CD4-positive, alpha-beta T cell treated with Interleukin-17A for 1 hour (primary cell): ENCODE measurements at places on chromosomes 13 and 19.
A peak's percentile ranks its signal among the peaks of the same experiment; 100 is the strongest.

- no peak for DNase-seq
Observed at GRCh38 chr13:68081061-68081460, 850.9 kb upstream of the PCDH9 start.

- DNase-seq = no peak
Observed at GRCh38 chr13:76994281-76994680, 2.4 kb downstream of the CLN5 start.

DNA sequence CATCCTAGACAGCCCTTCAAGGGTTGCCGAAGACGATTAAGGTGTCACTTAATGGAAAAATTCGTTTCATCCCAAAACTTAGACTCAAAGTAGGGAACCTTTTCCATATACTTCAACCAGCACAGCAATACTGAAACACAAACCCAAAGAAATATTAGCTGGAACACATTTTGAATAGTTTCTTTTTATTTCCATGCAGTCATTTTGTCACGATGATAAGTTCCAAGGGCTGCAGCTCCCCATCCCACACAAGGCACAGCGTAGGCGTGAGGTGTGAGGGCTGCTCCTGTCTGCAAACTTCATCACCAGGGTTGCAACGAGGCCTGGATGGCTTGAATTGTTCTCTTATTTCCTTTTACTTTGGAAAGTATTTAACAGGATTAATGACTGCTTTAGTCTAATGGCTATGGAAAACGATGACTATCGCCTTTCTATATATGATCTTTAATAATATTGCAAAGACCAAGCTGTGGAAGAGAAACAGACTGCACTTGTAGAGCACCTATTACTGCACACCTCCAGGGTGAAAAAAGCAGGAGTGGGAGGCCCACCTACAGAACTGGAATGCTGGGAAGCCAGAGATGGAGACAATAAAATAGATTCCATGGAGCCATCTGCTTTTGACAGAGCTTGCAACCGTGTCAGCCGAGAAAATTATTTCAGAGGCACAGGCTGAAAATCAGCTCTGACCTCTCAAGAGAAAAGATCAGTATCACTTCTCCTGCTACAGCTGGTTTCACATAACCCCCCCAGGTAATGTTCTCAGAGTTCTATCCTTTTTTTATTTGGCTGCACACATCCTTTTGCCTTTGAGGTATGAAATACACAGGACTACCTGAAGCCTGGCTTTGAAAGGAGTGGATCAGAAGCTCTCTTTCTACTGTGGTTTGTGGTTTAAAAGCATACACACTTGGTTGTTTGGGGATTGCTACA is 274.5 kb upstream of the NBEA start:
- DNase-seq = no peak

DNA sequence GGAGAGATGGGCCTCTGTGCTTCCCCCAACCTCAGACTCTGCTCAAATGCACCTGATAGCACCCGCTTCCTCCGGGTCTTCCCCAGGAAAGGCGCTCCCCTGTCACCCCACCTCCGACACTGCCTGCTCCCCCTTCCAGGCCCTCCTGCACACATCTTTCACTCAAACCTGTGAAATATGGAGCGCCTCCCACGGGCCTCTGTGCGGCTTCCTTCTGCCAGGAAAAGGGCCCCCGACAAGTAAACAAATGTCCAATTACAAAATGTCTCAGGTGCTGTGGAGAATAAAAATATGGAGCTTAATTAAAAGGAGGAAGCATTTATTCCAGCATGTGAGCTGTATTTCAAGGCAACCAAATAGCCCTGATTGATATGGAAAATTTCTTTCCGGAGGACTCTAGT is 15.6 kb upstream of the CCNE1 start:
- DNase-seq = no peak

DNA sequence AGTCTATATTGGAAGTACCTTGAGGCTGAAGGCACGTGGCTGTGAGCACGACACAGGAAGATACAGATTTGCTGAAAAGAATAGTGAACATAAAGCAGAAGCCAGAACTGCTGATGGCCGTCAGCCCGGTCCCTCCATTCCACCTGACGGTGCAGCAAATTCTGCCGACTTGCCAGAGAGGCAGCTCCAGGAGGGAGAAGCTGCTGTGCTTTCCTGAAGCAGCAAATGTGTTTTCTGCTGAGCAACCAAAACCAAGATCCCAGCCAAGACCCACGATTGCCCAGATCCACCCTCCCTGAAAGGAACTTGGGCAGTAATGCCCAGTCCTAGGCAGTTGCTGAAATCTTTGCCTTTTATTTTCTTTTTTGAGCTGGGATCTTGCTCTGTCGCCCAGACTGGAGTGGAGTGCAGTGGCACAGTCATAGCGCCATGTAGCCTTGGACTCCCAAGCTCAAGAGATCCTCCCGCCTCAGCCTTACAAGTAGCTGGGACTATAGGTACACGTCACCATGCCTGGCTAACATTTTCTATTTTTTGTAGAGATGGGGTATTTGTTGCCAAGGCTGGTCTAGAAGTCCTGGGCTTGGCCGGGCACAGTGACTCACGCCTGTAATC is 7.0 kb upstream of the RCN3 start:
- no peak for DNase-seq

DNA sequence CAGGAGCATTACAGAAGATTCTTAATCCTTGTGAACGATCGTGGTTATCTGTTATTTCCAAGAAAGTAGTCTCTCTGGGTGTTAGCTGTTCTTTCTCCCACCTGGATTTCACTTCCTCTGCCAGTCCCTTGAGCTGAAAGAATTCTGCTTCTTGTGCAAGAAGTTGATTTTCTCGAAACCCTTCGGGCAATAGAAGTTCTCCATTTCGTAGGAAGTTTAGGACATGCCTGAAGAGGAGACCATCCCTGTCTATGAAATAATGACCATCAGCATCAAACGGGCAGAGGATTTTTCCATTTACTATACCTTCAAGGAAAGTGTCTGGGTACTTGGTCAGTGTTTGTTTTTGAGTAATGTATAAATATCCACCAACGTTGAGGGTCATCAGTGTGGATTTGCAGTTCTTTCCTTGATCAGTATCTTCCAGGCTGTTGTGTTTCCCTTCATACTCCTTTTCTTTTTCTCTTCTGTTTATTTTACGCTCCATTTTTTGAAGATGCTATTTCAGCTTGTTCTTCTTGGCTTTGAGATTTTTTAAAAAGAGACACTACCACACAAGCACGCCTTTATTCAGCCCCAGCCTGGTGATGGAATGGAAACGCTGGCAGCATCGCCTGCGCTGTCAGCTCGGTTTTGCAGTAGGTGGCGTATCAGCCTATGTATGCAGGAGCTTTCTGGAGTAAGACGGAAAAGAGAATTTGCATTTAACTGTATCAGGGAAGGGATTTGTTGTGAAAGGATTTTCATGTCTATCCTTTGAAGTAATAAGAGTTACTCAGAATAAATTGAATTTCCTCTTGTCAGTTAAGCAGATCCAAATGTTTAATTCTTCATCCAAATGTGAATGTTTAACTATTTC is 6.5 kb downstream of the KCTD4 start:
- no peak for DNase-seq

- no peak for DNase-seq
Observed at GRCh38 chr13:80572923-80573316, 232.0 kb upstream of the SPRY2 start.

DNA sequence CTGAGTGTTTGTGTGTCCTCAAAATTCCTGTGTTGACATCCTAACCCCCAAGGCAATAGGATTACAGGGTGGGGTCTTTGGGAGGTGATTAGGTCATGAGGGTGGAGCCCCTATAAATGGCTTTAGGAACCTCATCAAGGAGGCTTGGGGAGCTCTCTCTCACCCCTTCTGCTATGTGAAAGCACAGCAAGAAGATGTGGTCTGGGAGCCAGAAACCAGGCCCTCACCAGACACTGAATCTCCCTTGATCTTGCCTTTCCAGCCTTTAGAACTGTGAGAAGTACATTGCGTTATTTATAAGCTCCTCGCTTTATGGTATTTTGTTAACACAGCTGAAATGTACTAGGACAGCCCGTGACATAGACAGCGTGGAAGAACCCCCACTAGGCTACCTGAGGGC is 712.0 kb upstream of the SGCG start:
- no peak for DNase-seq

DNA sequence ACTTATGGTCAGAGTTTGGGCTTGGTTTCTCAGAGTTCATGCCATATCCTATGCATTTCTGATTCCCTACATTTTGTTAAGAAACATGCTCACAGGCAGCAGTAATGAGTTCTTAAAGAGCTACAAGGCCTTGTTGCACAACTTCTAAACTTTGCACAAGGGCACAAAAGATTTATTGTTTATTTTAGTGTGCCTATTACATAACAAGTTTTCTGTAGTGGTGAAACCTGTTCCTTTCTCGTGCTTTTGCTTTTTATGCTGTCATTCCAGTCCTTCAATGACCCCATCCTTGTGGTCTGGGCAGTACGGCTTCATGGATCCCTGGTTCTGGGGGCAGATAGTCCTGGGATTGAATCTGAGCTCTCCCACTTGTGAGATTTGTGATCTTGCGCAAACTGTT is 17.8 kb downstream of the ZNF507 start:
- DNase-seq = no peak

- DNase-seq = peak; percentile 82
Observed at GRCh38 chr19:12847159-12848139, 9.1 kb downstream of the MAST1 start.

DNA sequence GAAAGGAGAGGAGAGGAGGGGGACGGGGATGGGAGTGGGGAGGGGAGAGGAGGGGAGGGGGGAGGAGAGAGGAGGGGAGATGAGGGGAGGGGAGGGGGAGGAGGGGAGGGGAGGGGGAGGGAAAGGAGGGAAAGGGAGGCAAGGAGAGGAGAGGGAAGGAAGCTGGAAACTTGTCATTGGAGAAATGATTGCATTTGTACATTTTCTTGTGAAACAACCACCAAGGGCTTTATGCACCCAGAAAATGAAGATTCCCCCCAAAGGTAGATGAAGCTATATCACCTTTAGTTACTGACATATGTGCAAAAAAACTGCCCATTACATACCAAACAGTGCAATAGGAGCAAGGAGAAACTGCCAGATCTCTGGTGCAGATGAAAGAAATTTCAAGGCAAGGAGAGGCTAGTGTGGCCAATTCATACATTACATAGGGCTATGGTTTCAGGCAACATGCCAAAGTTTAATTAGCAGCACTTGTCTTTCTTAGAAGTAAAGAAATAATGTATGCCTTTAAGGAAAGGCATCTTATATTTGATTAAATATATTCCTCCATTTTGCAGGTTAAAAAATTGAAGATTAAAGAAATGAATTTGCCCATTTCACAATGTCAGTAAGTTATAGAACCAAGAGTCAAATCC is 49.5 kb upstream of the STK24 start:
- no peak for DNase-seq

- no peak for DNase-seq
Observed at GRCh38 chr19:28309070-28309469, 903.9 kb downstream of the UQCRFS1 start.

- DNase-seq = no peak
Observed at GRCh38 chr13:38542601-38543000, 144.3 kb upstream of the FREM2 start.

DNA sequence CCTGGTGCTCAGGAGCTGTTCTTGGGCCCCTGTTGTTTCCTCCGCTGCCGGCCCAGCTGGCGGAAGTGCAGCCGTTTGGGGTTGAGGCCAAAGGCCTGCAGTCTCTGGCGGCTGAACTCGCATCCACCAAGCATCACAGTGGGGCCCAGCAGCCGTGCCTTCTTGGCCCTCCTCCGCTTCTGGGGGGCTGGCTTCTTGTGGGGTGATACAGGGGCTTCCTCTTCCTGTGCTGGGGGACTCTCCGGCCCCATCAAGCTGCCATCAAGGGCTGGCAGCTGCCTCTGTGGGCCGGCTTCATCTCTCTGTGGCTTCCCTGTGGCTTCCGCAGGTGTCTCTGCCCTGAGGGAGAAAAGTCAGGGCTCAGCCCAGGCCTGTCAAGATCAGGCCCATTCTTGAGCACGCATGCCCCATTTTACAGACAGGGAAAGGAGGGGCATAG is 10.3 kb downstream of the ATG4D start:
- DNase-seq = peak; percentile 82

GRCh38 chr19:45130888-45131615 is 29.7 kb downstream of the NKPD1 start:
- no peak for DNase-seq

DNA sequence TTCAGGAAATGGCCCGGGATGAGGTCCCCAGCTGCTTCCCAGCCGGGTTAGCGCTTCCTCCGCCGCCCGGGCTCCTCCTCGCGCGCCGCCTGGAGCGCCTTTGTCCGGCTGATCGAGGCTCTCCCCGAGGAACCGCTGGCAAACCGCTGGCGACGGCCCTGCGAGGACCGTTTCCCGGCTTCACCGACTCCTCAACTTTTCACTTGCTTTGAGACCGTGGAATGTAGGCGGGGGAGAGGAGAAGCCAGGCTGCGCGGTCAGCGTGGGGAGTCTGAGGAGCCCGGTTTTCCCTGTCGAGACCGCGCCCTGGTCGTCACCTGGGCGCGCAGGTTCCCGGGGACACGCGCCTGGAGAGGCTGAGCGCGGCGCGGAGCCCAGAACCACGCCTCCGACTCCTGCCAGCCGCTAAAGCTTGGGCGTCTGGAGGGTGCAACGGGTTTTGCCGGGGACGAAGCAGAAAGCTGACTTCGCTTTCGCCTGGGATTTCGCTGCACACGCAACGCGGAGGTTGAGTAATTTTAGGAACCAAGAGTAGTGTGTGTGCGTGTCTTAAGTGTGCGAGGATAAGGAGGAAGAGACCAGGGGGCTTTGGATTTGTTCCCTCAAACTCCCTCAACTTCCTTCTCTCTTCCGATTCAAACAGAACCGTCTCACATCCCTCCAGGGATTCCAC is 7.3 kb upstream of the DGKH start:
- DNase-seq = peak; percentile 29

DNA sequence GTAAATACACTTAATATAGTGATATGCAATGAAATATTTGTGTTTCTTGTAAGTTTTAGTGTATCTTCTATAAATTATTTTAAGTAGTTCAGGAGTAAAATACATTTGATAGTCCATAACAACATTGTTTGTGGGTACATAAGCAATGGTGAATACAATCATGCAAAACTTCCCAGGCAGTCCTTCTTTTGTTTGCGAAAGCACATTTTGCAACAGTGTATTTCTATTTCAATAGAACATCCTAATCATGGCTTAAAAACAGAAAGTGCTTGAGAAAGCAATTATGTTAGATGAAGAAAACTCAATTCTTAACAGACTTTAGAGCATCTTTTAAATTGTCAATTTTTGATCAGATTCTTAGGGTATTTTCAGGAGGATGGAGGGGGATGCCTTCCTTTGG is 155.6 kb downstream of the POSTN start:
- DNase-seq = no peak

- no peak for DNase-seq
Observed at GRCh38 chr19:3808420-3809143, 22.4 kb upstream of the MATK start.

DNA sequence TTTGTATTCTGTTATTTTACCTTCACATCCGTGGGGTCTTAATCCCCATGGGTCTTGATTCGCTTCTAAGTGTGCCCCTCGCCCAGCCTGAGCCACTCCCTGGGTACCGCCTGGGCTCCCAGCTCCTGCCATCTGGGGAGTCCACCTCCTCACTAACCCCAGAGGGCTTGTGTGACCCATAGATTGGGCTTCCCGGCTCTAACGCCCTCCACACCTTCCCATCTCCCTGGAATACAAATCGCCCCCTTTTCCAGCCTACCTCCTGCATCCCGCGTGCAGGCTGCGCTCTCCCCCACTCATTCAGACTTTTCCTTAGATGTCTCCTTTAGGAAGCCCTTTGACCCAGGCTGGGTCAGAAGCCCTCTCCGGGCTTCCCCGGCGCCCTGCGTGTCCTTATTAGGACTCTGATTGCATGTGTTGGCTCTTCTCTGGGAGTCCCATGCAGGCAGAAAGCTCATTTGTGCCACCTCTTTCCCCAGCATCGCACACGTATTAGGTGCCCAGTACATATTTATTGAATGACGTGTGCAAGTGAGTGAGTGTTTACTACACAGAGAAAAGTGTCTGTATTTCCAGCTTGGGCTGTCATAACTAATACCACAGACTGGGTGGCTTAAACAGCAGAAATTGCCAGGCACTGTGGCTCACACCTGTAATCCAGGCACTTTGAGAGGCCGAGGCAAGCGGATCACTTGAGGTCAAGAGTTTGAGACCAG is 757 bp downstream of the CCDC124 start:
- DNase-seq = no peak
